ENCODE measurements at places on chromosomes 7 and 10.

- DNase-seq, result no peak
Observed at GRCh38 chr10:121152033-121152432, 300.9 kb downstream of the WDR11 start.

GRCh38 chr7:156778201-156778600 lies 114.8 kb downstream of the LMBR1 start:
- DNase-seq, result no peak

GRCh38 chr10:133158756-133159610 lies 1.0 kb upstream of the KNDC1 start:
- DNase-seq, result no peak

DNA sequence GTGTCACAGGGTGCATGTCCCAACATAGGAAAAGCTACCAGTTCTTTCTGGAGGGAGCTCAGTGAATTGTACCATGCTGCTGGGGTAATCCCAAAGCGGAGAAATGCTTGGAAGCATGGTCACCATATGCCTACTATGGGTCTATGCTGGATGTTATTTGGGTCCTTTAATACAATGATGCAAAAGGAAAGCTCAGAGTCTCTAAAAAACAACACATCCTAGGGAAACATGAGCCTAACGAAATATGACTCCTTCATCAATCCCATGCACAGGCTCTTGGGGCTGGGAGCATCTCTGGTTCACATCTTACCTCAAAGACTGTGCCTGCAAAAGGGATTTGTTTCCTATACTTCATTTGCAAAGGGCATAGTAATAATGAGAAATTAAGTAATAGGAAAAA lies 65.2 kb downstream of the CUBN start:
- no peak for DNase-seq

- DNase-seq, result no peak
Observed at GRCh38 chr10:72981882-72982529, 27.4 kb upstream of the PLA2G12B start.

GRCh38 chr10:78578929-78579328 lies 489.8 kb upstream of the ZMIZ1 start:
- peak; percentile 5 for DNase-seq

DNA sequence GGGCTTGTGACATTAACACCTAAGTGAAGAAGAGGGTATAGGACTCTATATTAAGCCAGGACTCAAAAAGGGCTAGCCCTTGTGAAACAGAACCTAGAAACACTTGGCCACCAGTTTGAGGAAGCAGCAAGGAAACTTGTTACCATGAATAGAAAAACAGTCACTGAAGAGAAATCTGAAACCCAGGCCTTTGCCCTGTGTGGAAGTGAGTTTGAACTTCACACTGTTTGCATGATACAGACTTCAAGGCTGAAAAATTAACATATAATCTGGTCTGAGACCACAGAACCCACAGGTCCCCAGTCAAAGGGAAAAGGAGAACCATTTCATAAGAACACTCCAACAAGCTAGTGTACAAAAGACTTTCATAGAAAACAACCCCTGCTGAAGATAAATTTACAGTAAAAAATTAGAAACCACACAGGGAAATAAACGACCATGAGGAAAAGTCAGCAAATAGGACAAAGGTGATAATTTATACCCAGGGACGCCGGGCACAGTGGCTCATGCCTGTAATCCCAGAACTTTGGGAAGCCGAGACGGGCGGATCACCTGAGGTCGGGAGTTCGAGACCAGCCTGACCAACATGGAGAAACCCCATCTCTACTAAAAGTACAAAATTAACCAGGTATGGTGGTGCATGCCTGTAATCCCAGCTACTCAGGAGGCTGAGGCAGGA lies 76.1 kb downstream of the SKIDA1 start:
- no peak for DNase-seq

DNA sequence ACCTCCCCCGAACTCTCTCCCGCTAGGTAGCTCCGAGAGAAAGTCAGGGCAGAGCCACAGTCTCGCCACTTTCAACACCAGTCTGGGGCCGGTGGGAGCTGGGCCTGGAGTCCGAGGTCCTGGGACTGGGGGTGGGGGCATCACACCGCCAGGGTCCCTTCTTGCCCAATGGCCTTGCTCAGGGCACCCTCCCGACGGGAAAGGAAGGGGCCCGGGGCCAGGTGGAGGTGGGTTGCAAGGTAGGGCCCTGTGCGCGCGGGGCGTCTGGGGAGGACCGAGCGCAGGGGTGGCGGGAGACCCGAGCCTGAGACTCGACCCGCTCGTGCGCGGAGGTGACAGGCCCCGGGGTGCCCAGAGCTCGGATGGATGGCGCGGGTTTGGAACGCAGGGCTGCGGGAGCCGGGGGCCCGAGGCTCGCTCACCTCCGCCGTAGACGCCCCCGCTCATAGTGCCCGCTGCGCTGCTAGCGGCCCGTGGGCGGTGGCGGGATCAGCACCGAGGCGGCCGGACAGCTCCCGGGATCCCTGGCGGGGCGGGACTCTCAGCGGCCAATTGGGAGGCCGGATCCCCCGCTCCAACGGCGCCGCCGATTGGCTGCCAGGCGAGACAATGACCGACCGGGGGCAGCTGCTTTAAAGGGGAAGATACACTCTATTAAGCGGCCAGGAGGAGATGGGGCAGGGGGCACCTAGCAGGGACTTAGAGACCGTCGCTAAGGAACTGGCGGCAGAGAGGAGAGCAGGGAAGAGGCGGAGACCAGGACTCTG lies at the start of gene ACTL6B:
ACTL6B (minus strand) TSS at position 541 of the 767 bp plus-strand sequence; CDS start at position 447, 94 bp downstream.
- DNase-seq, result no peak

DNA sequence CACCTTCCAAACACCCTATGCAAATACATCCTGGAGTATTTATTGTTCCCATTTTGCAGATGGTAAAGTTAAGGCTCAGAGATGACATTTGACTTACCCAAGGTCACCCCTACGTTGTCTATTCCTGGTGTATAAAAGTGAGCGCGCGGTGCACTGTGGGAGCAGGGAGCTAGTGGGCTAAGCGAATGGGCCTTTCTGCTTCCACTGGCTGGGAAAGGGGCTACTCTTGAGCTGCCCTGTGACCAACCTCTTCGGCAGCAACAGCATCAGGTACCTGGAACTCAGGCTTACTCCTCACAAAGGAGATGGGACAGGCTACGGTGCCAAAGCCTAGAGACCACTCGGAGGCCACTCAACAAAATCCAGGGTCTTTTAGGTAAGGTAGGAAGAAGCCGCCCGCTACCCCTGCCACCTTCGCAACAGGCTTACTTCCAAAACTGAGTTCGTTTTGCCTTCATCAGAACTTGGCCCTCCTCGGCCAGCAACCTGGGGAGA lies 2.4 kb downstream of the PTF1A start:
- no peak for DNase-seq

DNA sequence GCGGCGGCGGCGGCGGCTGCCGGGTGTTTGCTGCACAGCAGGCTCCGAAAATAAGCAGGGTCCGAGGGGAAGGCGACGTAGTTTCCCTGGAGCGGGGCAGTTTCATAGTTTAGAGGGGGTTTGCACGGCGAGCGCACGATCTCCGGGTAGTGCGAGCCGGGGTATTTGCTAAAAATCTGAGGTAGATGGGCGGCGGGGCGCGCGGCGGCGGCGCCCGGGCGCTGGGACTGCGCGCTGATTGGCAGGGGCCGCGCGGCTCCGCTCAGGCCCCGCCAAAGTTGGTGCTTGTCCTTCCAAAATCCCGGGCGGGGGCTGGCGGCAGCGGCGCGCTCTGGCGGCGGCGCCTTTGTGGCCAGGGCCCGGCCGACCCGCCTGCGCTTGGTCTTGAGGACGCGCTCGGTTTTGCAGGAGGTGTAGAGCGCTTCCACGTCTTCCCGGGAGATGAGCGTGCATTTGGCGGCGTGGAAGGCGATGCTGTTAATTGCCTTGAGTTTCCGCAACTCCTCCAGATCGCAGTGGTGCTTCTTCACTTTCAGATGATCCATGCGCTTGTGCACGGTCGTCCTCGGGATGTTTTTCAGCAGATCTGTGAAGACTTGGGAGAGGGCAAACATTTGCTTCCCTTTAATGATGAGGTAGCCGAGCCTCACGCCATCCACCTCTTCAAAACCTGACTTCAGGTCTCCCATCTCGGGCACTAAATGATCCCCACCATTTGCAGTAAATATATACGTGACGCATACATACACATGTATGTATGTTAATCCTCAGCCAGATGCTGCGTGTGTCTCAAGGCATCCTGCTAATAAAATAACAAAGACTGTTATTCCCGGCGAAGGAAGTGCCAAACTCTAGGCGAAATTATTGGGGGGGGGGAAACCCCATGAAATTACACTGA lies 8.1 kb downstream of the SKIDA1 start:
- no peak for DNase-seq

DNA sequence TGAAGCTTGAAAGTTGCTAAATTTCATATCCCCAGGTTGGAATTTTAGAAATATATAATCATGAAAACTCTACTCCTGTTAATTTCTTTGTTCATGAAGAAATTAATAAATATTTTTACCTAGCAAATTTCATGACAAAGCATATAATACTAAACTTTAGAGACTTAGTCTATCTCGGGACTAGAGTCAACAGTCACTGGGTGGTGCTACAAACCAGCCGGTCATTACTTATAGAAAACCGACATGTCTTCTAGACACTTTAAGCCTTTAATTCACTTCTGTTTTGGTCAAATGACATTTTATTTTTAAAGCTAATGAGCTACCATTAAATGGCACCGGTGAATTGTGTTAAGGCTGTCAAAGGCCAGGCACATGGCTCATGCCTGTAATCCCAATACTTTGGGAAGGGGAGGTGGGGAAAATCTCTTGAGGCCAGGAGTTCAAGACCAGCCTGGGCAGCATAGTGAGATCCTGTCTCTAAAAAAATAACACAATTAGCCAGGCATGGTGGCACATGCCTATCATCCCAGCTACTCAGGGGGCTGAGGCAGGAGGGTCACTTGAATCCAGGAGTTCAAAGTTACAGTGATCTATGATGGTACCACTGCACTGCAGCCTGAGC lies 270.1 kb downstream of the CACNA2D1 start:
- DNase-seq, result no peak

- no peak for DNase-seq
Observed at GRCh38 chr7:24825931-24826661, 68.8 kb upstream of the GSDME start.

- DNase-seq, result no peak
Observed at GRCh38 chr7:43300121-43300520, 187.7 kb downstream of the HECW1 start.

GRCh38 chr10:103042129-103042528 lies 124.0 kb downstream of the CNNM2 start:
- no peak for DNase-seq

- DNase-seq, result no peak
Observed at GRCh38 chr10:95758351-95759025, 2.5 kb downstream of the ENTPD1 start.

- DNase-seq, result no peak
Observed at GRCh38 chr7:47244692-47245091, 337.2 kb downstream of the TNS3 start.

GRCh38 chr7:69218576-69218975 lies 379.7 kb upstream of the AUTS2 start:
- DNase-seq, result no peak

DNA sequence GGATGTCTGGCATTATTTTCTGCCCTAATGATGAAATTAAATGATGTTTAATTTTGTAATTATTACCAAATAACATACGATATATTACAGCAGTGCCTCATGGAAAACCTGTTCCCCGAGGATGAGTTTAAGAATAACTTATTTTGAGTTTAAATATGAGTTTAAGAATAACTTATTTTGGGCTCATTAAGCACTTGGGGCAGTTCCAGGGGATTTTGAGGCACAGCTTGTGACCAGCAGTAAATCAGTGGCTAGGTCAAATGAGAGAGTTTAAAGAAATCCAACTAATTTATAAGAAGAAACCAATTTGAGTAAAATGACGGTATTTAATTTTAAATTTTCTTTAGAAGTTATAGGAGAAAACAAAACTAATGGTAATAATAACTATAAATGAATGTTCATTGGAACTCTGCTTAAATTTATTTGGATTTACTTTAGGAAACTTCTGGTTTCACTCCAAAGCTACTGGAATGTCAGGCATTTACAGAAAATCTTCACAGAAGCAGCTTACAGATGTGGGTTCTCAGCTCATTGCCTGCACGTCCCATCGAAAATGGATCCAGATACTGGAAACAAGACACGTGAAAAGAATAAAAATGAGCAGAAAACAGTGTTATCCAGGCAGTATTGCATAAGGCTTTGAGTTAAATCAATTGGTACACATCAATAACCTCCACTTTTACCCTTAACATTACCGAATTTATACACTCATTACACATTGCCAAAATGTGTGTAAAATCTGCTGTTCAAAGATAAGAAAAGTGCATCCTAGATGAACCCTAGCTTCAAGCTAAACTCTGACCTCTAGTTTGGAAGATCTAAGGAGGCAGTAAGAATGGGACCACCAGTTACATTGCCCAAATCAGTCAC lies 784.5 kb upstream of the IGFBP3 start:
- DNase-seq, result no peak

DNA sequence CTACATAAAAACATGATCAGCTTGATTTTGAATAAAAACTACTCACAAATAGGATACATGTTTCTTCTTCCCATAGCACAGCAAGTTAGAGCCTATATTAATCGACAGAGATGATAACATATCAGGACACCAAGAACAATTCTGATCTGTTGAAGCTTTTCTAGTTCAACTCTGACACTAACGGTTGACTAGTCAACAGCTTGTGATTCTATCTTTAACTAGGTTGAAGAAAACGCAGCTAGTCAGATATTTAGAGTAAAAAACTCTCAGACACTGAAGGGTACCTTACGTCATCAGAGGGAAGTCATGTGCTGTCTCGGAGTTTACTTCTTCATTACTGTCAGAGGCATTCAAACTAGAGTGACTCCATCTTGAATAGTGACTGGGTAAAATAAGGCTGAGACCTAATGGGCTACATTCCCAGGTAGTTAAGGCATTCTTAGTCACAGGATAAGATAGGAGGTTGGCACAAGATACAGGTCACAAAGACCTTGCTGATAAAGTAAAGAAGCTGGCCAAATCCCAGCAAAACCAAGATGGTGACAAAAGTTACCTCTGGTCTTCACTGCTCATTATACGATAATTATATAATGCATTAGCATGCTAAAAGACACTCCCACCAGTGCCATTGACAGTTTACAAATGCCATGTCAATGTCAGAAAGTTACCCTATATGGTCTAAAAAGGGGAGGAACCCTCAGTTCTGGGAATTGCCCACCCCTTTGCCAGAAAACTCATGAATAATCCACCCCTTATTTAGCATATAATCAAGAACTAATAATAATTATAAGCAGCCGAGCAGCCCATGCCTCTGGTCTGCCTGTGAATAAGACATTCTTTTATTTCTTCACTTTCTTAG lies 21.3 kb downstream of the CCDC71L start:
- DNase-seq, result no peak

GRCh38 chr7:66255534-66256100 lies 50.5 kb downstream of the TPST1 start:
- DNase-seq, result no peak

GRCh38 chr7:135386776-135387175 lies 123.1 kb downstream of the CNOT4 start:
- no peak for DNase-seq

DNA sequence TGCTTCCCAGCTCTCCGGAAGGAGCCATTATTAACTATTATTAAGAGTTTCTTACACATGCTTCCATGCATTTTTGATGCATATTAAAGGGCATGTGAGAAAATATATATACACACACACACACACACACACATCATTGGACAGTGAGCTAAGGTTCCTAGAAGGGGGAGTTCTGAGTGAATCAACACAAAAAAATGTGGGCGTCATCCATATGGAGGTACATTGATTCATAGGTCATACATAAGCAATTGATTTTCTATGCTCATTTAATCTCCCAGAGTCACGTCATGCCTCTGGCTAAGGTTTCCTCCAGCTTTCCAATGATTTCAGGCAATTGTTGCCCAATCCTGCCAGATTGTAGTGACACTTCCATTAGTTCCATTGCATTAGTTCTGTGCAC lies 269.4 kb downstream of the DNAJB9 start:
- DNase-seq, result no peak
